NCI-H146 (cell line): ENCODE measurements at places on chromosomes 13 and 19.

GRCh38 chr13:51425410-51426042 lies 27.3 kb downstream of the INTS6 start:
- no peak for DNase-seq

- DNase-seq: no peak
Observed at GRCh38 chr13:56697011-56697410, 443.7 kb upstream of the PRR20A start.

DNA sequence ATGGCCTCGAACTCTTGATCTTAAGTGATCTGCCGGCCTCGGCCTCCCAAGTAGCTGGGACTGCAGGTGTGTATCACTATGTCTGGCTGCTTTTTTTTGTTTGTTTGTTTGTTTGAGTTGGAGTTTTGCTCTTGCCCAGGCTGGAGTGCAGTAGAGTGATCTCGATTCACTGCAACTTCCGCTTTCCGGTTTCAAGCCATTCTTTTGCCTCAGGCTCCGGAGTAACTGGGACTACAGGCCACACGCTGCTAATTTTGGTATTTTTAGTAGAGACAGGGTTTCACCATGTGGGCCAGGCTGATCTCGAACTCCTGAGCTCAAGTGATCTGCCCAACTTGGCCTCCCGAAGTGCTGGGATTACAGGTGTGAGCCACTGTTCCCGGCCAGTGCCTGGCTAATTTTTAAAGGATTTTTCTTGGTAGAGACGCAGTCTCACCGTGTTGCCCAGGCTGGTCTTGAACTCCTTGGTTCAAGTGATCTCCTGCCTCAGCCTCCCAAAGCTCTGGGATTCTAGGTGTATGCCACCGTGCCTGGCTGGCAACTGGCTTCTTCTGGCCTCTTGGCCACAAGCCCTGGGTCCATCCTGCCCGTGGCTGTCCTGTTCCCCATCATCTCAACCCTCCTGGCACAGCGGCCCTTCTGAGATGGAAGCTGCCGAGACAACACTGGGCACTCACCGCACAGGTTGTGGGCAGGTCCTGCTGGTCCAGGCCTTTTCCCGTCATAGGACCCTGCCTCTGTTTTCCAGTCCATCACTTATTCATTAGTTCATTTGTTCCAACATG lies 11.5 kb downstream of the TECR start:
- no peak for DNase-seq

DNA sequence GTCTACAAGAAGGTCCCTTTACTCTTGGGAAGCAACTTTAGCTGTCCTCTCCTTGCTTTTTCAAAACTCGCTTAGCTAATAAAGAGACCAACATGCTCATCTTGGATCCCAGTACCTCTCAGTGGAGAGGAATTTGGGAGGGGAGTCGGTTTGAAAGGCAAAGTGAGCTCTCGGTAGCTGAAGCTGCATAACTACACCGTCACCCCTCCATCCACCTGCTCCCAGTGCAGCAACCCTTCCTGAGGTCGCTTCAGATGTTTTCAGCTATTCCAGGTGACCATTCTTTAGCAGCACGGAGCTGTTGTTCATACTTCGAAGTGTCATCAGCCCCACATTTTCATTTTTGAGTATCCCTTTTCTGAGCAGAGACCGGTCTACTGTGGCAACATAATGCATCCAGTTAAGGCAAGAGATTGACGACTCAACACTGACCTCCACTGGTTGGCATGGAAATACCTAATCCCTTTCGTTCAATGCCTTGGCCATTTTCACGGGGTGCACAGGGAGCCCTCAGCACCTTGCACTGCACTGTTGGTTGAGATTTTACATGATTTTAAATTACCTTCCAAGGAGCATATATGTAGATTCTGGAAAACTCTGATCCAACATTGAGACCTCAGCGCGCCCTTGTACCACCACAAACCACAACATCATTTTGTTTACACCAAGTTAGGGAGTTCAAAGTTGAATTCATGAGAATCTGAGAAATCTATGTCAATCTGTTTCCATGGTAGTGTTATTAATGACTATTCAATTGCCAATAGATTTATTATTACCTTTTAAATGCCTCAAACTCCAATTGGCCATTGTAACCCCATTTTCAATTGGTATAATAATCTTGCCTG lies 42.2 kb downstream of the DLEU7 start:
- peak; percentile 79 for DNase-seq

- peak; percentile 72 for DNase-seq
Observed at GRCh38 chr13:67229481-67230403, at the start of gene PCDH9. Gene PCDH9 (minus strand): TSS chr13:67230336. CDS start chr13:67228440, 1,896 bp downstream.

GRCh38 chr19:56147307-56147706 lies 6.2 kb downstream of the ZNF444 start:
- DNase-seq: no peak

GRCh38 chr13:36493046-36493445 lies 60.8 kb downstream of the CCNA1 start:
- DNase-seq: no peak

GRCh38 chr19:6086068-6086788 lies 24.1 kb downstream of the RFX2 start:
- no peak for DNase-seq

GRCh38 chr13:28601581-28601980 lies 57.3 kb upstream of the POMP start:
- no peak for DNase-seq

GRCh38 chr13:99231721-99232120 lies 26.5 kb downstream of the GPR18 start:
- no peak for DNase-seq

DNA sequence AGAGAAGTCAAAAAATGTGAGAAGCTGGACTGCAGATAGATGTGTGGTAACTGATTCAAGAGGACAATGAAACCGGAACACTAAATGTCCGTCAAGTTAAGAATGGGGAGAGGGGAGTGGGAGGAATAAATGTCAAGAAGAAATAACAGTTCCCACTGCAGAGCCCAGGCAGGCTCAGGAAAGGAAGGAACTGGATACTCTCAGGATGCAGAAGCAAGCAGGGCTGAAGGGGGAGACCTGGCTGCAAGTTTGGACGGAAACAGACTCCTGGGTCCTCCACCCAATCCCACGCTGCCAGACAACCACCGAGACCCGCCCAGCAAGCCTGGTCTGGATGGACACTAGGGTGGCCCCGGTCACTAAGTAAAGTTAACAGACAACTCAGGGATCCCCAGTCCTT lies 18.1 kb downstream of the TUBGCP3 start:
- DNase-seq: no peak

- DNase-seq: no peak
Observed at GRCh38 chr19:6022570-6023064, 44.7 kb upstream of the RANBP3 start.

- DNase-seq: peak; percentile 78
Observed at GRCh38 chr19:39406656-39407409, at the start of gene ZFP36. Gene ZFP36 (plus strand): TSS chr19:39406847. CDS start chr19:39406905, 58 bp downstream.

DNA sequence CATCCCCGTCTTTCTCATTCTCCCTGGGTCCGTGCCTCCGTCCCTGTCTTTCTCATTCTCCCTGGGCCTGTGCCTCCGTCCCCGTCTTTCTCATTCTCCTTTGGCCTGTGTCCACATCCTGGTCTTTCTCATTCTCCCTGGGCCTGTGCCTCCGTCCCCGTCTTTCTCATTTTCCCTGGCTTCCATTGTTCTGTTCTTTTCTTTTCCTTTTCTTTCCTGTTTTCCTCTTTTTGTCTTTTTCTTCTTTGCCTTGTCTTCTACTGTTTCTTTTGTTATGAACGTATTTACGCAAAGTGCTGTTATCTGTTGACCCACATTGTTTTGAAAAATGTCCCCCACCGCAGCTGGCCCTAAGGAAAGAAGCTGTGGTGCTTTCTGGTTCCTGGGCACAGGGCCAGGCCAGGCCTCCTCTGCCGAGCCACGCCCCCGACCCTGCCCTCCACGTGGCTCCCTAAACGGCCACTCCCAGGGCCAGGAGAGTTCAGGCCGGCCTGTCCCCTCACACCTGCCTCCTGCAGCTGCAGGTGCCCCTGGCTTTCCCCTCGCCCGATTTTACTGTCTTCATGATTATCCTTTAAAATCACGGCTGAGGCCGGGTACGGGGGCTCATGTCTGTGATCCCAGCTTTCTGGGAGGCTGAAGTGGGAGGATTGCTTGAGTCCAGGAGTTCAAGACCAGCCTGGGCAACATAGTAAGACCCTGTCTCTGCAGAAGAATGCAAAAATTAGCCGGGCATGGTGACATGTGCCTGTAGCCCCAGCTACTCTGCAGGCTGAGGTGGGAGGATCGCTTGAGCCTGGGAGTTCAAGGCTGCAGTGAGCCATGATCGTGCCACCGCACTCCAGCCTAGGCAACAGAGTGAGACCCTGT lies 14.0 kb upstream of the TMPRSS9 start:
- DNase-seq: peak; percentile 69

DNA sequence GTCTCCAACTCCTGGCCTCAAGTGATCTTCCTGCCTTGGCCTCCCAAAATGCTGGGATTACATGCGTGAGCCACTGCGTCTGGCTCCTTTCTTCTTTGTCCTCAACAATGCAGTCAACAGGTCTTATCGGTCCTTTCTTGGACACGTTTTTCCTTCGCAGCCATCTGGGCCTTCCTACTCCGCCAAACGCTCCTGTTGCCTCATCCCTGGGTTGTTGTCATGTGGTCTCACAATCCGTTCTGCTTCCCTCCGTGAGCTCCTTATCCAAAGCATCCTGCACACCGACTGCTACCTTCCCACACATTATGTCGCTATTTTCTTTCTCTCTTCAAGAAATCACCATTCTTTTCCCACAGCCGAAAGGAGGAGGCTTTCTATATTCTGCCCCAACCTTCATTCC lies 306.8 kb downstream of the DCLK1 start:
- no peak for DNase-seq

GRCh38 chr13:79973533-79973963 lies 367.4 kb downstream of the SPRY2 start:
- no peak for DNase-seq

GRCh38 chr13:46739447-46740098 lies 57.4 kb downstream of the ESD start:
- no peak for DNase-seq

- no peak for DNase-seq
Observed at GRCh38 chr19:18910010-18910409, 9.2 kb downstream of the COPE start.

GRCh38 chr19:54152878-54153524 lies 6.5 kb downstream of the LENG1 start:
- no peak for DNase-seq

GRCh38 chr13:27120811-27121210 lies 50.8 kb downstream of the USP12 start:
- no peak for DNase-seq

GRCh38 chr19:31167690-31168089 lies 181.5 kb downstream of the TSHZ3 start:
- no peak for DNase-seq

- peak; percentile 90 for DNase-seq
Observed at GRCh38 chr13:43785650-43786471, 911 bp downstream of the ENOX1 start.

DNA sequence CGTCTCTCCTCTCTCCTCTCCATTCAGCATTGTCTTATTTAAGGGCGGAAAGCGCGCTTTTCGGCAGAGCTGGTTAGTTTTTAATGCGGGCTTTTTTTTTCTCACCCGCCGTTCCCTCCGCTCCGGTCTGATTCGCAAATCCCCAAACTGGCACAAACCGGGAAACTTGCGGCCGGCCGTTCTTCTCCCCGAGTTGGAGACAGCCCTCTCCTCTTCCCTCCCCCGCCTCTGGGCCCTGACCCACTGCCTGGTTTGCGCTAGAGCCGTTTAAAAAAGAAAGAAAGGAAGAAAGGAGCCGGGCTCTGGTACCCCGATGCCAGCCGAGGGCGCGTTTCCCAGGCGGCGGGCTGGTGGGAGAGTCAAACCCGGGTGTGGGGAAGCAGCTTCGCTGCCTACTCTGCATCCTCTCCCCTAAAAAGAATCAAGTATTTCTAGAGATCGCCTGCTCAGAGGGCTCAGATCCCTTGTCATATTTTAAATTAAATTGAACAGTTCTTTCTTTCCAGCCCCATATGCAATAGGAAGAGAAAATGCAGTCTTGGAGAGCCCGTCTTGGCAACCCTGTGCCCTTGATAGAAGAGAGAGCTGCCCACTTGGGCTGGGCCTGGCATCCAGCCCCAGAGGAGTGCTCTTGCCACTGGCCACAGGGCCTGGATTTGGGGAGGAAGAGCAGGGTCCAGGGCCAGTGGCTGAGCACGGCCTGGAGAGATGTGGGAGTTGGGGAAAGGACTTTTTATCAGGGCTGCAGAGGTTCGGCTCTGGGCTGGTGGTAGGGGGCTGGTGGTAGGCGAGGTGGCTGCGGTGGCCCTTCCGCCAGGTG lies 19.0 kb downstream of the NFIX start:
- DNase-seq: no peak

DNA sequence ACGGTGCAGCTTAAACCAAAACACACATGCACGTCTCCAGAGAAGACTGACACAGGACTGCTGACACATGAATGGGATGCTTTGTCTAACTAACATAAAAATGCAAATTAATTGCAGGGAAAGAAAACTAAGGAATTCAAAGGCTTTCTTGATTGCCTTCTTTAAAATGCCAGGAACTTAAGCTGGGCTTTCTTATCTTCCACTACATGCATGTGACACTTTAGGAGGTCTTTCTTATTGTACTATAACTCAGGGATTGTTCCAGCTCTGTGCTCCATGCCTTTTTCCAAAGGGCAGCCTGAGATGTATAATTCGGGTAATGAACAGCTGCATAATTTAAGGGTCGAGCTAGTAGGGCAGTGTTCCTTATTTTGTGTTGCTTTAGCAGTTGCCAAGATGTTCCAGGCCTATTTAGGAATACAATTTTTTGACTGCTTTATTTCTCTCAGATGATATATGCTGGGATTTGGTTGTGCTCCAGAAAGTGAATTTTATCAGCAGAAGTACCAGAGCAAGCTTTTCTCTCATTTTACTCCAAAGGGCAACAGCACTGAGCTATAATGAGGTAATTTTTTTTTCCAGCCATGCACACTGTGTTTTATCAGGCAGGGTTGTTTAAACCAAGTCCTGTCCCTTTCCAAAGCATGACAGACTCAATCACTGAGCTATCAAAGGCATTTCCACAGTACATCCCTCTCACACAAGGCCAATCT lies 885.2 kb downstream of the PCDH9 start:
- DNase-seq: no peak

DNA sequence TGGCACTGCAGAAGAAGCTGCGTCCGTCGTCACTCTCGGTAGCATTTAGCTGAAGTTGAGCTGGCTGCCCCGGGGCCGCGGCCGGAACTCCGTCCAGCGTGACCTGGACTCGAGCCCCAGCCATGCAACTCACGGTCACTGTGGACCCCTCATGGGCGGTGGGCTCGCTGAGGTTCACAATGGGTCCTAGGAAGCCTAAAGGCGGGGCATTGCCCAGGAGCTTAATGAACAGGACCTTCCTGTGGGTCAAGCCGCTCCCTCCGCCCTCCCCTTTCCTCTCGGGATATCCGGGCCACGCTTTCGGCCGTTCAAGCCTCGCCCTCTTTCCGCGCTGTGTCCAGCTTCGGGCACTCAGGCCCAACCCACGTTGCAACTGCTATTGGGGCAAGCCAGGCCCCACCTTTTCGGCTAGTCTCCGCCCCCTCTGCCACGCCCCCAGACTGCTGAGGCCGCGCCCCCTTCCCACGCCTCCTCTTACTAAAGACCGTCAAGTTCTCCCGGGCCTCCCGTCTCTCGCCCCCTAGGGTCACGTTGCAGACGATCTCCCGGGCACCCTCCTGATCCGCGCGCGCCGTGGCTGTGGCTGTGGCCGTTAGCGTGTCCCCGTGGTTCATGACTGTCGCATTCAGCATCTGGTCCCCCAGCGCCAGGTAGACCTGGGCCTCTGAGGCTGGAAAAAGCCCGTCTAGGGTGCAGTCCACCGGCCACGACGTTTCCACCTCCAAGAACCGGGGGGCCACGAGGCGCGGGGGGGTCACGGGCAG lies 1.4 kb upstream of the RAVER1 start:
- peak; percentile 88 for DNase-seq
